Right hindlimb (tissue), 1 donor: ENCODE measurements at places on chromosomes 12 and 14.

- no peak for DNase-seq
Measured at GRCh38 chr14:74263181-74263580, 23.9 kb downstream of the VSX2 start.

DNA sequence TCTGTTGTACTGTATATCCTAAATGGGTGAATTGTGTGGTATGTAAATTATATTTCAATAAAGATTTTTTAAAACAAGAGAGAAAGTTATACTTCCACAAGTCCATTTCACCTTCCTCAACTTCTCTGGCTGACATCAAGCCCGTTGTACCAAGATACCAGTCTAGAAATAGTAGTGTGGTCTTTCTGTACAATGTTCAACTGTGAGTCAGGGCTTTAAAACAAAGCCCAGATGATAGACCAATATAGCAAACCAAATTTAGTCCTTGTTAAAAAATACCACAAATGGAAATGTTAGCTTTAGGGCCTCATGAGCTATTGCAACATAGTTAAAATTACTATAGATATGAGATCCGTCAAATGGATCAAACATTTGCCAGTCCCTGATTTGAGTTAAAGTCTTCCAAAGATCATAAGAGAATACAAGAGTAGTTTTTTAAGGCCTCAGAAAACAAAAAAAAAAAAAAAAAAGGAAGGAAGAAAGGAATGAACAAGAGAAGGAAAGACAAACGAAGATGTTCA, 49.0 kb upstream of the EGLN3 start:
- DNase-seq: no peak

- peak; percentile 75 for DNase-seq
Measured at GRCh38 chr12:22443379-22444316, 100.7 kb downstream of the C2CD5 start.

DNA sequence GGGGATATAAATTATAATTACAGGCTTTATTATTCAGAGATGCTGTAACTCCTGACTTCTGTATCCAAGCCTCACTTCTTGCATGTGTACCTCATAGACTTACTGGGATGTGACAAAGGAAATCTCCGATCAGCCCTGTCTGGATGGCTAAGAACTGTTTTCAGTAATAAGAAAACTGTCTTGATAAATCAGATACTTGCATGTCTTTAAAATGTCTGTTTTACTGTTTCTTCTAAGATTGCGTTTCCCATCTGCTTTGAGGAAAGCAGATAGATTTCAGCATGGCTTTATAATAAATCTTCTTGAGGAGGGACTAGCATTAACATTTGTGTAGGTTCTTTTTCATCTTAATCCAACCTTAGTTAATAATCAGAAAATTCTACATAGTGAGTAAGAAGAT, 395.9 kb downstream of the EGLN3 start:
- no peak for DNase-seq

GRCh38 chr12:112107306-112108201, 1.0 kb downstream of the NAA25 start:
- DNase-seq: peak; percentile 56

DNA sequence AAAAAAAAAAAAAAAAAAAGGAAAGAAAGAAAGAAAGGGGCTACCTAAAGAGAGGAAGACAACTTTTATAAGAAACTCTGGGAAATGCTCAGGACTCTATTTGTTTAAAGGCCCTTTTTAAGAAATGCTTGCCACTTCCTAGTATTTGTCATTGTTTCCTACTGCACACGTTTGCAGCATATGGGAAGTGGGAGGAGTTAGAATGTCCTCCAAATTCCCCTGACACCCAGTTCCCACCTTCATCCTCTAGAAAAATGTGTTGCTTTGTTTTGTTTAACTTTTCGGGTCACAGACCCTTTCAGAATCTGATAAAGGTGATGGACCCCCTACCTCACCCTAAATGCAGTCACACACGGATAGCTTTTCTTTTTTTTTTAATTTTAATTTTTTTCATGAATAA, 40.8 kb downstream of the NINJ2 start:
- no peak for DNase-seq

DNA sequence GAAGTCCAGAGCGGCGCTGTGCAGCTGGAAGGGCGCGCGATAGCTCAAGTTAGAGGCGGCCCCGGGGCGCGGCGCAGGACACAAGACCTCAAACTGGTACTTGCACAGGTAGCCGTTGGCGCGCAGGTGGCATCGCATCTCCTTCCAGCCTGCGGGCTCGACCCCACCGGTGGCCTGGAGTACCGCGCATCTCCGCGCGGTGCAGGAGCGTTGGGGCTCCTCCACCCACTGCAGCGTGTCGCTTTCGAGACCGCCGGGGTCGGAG, 553 bp downstream of the CLEC14A start:
- no peak for DNase-seq

- DNase-seq: peak; percentile 94
Measured at GRCh38 chr12:53099071-53099882, 1.8 kb downstream of the IGFBP6 start.

- DNase-seq: peak; percentile 80
Measured at GRCh38 chr12:92363295-92364146, 217.9 kb upstream of the BTG1 start.

DNA sequence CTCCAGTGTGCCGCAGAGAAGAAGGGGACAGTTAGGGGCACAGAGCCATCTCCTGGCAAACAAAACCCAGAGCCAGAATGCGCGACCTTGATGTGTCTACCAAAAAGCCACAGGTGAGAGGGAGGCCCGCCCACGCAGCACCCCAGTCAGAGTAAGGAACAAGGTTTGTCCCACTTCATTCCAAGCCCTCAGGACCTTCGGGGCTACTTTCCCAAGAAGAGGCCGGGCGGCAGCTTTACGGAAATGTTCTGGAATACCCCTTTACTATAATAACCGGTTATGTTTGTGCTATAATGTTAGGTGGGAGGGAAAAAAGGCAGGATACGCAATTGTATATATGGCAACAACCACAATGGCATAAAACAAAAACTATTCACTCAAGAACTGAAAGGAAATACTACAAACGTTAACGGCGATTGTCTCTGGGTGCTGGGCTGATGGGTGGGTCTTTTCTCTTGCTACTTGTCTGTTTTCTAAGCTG, 12.3 kb downstream of the CCDC88C start:
- DNase-seq: no peak

GRCh38 chr12:115305275-115305674, 621.3 kb upstream of the TBX3 start:
- DNase-seq: no peak

DNA sequence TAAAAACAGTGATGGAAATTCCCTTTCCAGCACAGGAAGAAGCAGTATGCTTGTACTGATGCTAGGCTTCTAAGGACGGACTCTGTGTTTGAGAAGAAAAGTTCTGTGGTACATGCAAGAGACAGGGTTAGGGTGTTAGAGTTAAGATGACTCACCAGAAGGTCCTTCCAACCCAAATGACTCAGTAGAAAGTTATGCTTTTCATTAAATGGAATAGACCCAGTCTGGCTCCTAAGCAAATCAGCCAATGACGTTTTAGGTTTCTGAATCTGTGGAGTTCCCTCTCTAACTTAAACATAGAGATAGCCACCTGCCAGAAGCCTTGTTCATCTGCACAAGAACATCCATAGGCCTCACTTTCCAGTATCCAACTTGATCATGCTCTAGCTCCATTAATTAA, 5.7 kb downstream of the PTHLH start:
- no peak for DNase-seq

DNA sequence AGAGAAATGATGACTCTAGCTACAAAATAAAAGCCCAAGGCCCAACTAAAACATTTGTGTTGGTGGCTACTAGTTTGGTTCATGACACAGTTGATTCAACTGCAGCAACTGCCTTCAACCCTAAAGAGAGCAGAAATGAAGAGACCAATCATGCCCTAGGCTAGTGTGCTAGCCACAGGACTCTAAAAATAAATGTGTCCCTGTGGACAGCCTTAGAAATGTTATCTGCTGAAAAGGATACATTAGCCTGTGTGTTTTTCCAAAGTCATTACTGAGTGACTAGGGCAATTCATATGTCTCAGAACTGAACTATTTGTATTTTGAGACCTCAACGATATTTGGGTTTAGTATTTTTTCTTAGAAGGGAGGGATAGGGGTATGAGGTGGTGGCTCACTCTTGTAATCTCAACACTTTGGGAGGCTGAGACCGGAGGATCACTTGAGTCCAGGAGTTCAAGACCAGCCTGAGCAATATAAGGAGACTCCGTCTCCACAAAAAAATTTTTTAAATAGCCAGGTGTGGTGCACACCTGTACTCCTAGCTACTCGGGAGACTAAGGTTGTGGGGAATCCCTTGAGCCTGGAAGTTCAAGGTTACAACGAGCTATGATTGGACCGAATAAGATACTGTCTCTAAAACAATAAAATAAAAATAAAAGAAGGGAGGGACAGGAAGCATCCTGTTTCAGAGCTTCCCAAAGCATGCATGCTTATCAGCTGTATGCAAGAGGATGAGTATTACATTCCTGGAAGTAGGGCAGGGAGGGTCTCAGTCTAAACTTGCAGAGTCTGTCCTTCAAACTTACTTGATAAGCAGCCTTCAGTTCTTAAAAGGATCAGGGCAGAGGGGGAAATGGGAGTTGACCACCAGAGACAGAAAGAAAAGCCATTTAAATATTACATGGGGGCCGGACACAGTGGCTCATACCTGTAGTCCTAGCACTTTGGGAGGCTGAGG, 29.6 kb upstream of the NAP1L1 start:
- DNase-seq: no peak

GRCh38 chr12:109450980-109451379, 26.1 kb downstream of the KCTD10 start:
- no peak for DNase-seq

DNA sequence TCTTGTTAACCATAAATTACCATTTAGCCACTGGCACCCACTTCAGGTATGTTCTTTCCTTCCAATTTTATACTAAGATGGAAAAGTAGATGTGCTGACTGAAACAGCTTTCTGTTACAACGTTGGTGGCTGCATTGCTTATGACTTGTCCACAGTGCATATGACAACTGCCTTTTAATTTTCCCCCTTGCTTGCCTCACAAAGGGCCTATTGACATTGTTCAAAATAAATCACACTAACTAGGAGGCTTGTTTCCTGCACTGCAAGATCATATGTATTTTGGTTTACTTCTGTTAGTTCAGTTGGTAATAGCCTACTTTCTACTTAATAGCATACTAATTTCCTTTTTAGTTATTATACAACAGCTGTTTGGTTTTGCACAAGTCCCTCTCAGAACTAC, 55.4 kb downstream of the SCAF11 start:
- no peak for DNase-seq

- no peak for DNase-seq
Measured at GRCh38 chr12:56114084-56114483, 2.3 kb upstream of the RPL41 start.

DNA sequence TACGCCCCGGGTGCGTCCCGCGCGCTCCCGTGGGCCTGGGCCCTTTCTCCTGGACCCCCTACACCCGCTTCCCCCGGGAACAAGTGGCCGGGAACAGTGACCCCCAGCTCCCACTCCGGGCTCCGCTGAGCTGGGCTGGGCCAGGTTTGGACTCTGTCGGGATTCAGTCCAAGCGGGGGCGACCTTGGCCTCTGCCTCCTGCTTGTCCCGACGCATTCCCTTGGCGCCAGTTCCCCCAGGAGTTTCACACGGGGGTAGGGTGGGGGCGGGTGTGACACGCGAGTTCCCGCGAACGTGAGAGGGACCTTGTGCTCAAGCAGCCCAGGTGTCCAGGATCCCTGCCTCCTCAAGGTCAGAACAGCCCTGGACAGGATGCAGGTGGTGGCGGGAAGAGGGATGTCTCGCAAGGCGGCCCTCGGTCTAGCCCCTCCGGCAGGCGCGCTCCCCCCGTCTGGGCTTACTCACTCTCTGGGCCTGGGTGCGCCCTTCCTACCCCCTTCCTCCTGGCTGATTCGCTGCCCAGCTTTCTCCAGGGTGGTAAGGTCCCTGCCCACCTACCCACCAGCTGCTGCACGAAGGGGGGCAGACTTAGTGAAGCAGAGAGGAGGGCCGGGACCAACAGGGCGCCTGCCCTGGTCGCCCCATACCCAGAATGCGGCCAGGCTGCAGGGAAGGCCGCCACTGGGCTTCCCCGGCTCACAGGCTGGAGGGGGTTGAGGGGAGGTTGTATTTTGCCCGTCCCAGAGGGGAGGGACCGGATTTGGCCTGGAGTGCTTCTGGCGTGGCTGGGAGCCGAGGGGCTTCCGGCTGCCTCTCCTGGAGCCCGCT, 862 bp downstream of the CRIP2 start:
- DNase-seq: peak; percentile 77

- DNase-seq: peak; percentile 70
Measured at GRCh38 chr12:39723831-39724230, 104.2 kb upstream of the ABCD2 start.

DNA sequence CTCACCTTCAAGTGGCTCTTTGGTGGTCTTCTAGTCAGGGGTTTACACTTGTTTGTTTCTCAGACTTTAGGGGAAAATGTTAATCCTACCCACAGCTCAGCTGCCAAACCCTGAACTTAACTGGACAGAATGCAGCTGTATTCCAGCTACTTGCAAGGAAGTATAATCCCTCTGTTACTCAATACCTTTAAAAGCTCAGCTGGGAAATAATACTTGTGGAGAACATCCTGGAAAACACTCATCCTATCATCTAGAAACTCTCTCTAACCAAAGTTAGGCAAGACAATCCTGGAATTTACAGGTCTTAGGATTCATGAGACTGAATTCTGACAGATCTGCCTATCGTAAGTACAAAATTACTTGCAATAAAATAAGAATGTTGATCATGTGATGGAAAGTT, 404.1 kb downstream of the ADAMTS20 start:
- peak; percentile 28 for DNase-seq

DNA sequence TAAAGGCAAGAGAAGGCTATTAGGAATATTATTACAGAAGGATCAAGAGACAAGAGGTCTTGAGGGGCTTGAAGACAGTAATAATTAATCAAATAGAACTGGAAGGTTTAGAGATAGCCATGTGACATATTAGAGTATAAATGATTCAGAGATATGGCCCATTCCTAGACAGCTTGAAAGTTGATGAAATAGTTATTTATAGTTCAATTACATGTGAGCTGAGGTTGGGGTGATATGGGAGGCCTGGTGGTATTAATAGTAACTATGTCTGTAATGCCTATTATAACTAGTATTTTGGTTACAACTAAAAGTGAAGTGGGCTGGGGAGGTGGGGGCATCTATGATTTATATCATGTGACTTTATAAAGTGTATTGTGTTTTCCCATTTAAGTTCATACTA, 14.1 kb upstream of the MIS18BP1 start:
- no peak for DNase-seq

DNA sequence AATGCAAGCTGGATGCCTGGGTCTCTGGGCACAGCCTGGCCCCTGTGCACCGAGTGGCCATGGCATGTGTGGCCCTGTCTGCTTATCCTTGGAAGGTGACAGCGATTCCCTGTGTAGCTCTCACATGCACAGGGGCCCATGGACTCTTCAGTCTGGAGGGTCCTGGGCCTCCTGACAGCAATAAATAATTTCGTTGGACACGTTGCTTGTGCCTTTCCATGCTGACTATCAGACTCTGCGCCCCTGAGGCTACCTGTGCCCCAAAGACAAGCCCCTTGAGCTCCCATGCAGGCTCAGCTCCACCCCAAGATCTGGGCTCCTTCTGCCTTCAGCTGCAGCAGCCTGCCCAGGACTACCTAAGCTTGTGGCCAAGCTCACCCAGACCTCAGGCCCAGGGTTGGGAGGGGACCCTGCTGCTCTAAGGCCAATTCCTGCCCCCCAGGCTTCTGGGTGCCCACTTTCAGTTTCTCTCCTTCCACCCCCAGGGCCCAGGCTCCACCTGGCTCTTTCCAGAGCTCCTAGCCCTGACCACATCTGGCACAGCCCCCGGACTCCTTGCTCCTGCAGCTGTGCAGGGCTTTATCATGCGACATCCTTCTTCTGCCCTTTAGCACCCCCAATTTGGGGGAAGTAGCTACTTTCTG, 11.8 kb downstream of the SERPINA3 start:
- DNase-seq: no peak
